ENCODE measurements at places on chromosomes 11 and 22.

DNA sequence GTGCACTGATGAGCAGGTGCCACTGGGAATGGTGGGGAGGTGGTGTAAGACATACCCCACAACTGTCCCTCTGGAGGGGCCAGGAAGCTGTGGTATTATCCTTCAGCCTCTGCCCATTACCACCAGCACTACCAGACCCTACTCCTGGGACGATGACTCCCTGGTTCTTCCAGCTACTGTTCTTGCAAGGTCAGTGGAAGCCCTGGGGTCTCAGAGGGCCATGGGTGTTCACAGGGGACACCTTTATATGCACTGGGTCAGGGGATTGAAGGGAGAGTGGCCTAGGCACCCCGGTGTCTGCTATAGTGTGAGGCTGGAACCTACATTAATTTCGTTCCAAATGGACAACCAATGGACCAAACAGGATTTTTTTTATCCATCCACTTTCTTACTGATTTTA, 102.1 kb downstream of the RPS6KA4 start:
- DNase-seq = no peak

- no peak for DNase-seq
Measured at GRCh38 chr11:93686812-93687211, 25.3 kb downstream of the CEP295 start.

DNA sequence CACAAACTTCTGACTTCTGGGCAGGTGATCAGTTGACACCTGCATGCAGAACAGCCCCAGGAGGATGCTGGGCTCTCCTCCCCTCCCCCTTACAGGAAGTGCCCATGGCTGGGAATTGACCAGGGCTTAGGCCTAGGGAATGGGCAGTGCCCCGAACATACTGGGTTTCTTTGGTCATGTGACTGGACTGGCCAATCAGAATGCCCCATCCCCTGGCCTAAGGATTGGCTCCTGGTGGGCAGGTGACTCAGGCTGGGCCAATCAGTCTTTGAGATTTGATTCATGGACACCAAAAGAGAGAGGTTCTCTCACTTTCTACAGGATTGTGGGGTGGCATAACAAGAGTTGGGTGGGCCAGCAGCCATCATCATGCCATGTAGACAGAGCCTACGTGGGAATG, 37.1 kb downstream of the MCM5 start:
- no peak for DNase-seq

DNA sequence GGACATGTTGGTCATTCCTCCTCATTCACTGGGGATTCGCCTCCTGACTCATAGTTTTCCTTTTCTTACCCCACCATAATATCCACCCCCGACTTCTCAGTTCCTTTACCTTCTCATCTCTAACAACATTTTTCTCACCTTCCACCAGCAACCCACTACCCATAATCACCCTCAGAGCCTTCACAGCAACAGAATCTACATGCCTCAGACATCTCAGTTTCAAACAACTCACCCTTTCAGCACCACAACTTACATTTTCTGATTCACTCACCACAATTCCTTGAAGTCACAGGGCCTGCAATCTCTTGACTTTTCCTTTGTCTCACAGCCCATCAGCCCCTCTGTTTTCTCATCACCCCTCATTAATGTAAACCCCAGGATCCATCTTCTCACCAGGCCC, 2.3 kb upstream of the MTNR1B start:
- DNase-seq = no peak

GRCh38 chr22:39204216-39204615, 40.6 kb downstream of the PDGFB start:
- no peak for DNase-seq

DNA sequence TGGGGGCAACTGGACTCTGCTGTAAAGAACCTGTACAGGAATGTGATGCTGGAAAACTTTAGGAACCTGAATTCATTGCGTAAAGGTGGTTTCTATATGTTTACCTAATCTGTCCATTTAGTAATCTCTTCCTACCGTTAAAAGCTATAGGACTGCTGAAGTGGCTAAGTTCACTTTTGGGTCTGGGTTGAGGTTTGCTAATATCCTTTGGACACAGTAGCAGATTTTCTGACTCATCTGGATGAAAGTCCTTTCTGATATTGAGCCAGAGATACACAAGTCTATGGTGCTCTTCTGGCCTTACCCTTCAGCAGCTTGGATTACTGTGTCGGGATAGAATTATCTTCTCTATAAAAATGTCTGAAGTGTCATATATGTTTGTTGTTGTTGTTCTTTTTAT, 16.9 kb downstream of the ZNF215 start:
- DNase-seq = no peak

DNA sequence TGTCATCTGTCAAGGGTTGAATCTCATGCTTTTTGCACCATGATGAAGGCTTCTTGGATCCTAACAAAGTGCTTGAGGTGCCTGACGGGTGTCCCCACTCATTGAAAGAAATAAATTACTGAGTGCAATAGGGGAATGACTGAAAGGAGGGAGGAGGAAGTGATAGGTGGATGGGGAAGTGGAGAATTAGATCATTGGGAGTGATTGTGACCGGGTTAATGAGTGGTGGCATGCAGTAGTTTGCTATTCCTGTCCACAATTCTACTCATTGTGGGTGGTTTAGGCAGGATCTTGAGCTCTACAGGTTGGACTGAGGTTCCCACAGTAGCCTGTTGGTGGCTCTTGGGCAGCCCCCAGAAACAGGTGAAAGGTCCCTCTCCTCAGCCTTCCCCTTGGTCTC, 44.3 kb downstream of the THAP12 start:
- DNase-seq = no peak

DNA sequence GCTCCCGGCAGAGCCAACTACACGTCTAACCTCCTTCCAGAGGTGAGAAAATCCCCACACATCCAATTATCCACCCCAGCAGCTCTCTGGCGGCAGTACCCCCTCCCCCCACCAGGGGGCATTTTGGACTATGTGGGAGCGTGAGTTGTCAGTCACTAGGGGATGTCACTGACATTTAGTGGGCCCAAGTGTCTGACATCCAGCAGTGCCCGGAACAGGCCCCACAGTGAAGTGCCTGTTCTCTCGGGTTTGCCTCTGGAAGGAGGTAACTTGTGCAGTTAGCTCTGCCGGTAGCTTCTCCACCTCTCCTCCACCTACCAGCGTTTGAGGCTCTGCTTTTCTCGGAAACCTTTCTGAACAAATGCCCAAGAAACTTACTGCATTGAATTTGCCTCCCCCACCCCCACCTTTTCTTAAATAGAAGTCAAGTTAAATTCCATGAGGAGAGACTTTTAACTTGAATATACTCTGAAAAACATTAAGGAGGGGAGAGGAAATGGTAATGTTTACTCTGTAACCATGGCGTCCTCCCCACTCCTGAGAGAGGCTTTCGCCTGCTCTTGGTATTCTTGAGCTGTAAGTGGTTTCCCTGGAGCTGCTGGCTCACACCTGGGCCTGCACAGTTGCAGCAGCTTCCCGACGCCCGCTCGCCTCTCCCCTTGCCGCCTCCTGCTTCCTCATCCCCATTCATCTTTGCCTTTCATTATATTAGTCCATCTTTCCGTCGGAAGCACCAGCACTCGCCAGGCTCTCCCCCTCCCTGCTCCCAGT, 112.8 kb downstream of the WNT7B start:
- DNase-seq = peak; percentile 14

DNA sequence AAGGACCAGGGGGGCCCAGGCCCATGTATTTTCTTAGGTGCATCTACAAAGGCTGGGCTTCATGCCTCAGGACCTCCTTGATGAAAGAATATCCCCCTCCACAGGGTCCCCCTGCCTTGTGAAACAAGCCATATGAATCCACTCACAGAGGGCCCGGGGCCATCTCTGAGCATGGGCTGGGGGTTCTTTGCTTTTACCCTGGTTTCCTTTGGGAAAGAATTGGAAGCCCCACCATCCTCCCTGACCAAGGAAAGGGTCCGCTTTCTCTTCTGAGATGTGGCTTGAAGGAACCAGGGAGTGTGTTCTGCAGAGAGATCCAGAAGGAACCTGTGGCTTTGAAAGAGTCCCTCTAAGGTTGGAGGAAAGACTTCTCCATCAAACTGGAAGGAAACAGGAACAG, 9.2 kb upstream of the ANO1 start:
- DNase-seq = no peak

DNA sequence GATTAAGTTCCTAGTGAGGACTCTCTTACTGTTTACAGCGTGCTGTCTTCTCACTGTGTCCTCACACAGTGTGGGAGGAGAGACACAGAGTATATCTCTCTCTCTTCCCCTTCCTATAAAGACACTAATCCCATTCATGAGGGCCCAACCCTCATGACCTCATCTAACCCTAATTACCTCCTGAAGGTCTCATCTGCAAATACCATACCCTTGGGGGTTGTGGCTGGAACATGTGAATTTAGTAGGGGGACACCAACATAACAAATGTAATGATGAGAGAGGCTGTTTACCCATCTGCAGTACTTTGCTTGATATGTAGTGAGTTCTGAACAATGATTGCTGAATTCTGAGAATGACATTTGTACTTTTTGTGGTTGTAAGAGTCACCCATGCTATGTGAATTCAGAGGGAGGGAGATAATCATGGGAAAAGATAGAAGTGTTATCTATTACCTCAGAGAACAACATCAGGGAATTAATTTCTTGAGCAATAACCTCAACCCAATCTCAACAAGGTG, 4.9 kb upstream of the OR52W1 start:
- DNase-seq = no peak

- no peak for DNase-seq
Measured at GRCh38 chr22:20808844-20809243, 34.9 kb downstream of the SERPIND1 start.

DNA sequence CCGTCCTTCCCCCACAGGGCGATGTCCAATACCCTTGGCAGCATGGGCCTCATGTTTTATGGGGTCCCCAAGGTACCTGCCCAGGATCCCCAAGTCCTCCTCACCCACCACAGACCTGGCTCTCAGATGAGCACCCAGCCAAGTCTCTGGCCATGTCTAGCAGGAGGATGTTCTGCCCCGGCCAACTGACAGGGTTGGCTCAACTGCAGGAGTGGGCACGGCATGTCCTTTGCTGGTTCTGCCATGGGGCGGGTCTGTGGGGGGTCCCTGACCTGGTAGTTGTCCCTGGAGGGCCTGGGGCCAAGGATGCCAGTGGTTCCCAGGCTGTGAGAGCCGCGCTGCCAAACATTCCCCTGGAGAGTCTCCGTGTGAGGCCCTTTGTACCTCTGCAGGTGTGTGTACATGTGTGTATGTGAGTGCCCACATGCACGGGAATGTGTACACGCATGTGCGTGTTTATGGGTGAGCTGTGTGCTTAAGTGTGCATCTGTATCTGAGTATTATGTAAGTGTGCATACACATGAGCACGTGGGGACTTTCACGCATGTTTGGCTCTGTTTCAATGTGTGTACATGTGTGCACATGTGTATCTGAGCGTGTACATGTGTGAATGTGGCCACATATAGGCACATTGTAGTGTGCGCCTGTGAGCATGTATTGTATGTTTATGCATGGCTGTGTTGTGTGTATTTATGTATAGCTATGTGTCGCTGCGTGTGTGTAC, 85.5 kb downstream of the KCNQ1 start:
- no peak for DNase-seq

DNA sequence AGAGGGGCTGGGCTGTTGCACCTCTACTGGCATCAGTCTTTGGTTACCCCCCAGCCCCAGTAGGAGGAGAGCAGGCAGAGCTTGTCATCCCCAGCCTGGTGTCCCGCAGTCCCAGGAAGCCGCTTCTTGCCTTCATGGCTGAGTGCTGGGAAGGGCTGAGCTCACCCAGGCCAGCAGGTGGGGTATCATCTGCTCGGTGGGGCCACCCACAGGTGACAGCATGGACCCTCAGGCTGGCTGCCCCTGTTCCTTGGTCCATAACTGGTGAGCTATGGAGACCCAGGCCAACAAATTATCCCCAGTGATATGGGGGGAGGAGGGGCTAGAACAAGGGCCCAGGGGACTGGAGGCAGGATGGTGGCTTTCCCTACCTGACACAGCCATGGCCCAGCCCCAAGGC, 6.5 kb upstream of the RHOD start:
- DNase-seq = no peak

GRCh38 chr11:69718147-69718546, 14.3 kb upstream of the FGF19 start:
- no peak for DNase-seq

DNA sequence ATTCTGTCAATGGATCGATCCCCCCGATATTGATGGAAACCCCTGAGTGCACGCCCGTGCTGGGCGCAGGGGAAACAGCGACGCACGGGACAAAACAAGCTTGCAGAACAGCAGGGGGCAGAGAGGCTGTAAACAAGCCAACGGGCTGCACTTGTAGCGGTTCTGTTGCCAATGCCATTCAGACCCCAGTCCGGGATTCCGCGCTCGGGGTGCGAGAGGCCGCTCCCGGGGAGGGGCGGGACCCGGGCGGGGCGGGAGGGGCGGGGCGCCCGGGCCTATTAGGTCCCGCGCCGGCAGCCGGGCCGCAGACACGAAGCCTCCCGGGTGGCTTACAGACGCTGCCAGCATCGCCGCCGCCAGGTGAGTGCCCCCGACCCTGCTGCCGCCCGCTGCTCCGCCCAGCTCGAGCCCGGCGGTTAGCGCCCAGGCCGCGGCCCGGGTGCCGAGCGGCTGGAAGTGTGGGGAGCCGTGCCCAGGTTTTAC, at the start of gene BIK:
Gene BIK, plus strand, starts transcription at position 307 of the 483 bp plus-strand sequence. CDS start 13,273 bp downstream, outside the sequence.
- DNase-seq = peak; percentile 34

DNA sequence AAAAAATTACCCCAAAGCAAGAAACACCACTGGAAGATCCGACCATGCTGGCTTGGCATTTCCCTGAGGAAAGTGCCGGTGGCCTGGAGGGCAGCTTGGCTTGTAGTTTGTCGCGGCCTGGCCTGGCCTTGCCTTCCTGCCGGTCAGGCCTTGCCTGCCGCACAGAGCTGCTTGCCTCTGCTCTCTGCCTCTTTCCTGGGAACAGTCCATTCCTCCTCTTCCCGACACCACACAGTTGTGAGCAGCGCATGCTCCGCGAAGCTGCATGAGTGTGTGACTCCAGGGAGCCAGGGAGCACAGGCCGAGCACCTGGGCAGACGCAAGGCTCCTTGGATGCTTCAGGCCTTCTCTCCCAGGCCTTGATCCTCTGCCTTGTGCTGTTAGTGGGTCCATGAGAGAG, 19.8 kb downstream of the CTTN start:
- DNase-seq = no peak

- no peak for DNase-seq
Measured at GRCh38 chr11:118899296-118899688, 15.6 kb downstream of the CXCR5 start.

GRCh38 chr11:44621784-44622183, 56.3 kb downstream of the CD82 start:
- no peak for DNase-seq

DNA sequence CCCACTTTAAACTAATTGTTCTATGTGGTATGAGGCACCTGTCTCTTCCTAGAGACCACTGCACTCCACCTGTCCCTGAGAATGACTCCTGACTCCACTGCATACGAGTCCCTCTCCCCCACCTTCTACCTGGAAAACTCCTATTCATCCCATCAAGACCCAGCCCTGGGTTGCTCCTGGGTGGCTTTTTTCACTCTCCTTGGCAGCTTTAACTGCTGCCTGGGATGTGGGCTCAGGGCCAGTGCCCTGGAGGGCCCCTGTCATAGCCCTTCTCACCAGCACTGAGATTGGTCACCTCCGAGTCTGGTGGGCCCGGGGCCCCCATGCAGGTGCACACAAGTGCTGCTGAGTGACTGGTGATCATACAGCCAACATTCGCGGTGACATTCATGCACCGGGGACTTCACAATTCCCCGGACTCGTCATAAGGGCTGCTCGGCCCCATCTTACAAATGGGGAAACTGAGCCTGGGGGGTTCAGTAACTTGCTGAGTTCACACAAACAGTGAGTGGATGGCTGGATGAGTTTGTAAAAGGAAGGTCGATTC, 25.9 kb upstream of the TOLLIP start:
- DNase-seq = no peak

GRCh38 chr11:44967930-44968496, 17.3 kb upstream of the TP53I11 start:
- DNase-seq = no peak

- no peak for DNase-seq
Measured at GRCh38 chr11:72081821-72082453, 1.3 kb downstream of the LRRC51 start.

Measured in T-cell (primary cell).